ENCODE measurements at places on chromosomes 1 and 21.
A peak's percentile ranks its signal among the peaks of the same experiment; 100 is the strongest.

GRCh38 chr1:245419989-245420388 is 265.2 kb downstream of the KIF26B start:
- no peak for DNase-seq

DNA sequence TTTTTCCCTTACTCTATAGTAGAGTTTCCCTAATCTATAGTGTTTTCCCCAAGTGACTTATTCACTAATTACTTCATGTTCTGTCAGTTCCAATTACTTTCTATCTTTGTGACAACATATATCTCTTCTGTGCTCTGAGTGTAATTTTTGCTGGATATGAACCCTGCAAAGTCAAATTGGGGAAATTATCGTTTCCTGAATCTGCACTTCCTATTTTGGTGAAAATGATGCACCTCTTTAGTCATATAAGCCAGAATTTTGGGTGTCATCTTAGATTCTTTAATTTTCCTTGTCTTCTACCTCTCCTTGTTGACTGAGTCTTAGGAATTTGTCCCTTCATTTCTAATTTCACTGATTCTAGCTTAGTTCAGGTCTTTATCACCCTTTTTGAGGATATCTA is 33.4 kb upstream of the PRKACB start:
- DNase-seq: no peak

GRCh38 chr1:43774359-43774758 is 67.0 kb downstream of the ST3GAL3 start:
- peak; percentile 59 for DNase-seq

- DNase-seq: no peak
Observed at GRCh38 chr1:168285971-168286927, 5.6 kb downstream of the TBX19 start.

DNA sequence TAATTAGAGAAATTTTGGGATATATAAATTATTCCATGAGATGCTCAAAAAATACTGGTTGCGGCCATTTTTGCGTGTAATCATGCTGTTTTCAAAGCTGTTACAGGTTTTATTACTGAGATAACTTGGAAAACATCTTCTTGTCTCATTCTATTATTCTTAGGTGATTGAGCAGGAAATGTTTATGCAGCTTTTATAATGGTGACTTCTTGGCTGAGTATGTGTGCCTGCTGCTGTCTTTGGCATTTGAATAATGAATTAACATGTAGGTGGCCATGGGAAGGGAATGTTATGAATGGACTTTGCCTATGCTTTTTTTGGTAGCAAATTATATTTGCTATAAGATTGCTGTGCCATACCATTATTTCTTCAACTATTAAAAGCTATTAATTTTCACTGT is 52.5 kb downstream of the RASAL2 start:
- DNase-seq: no peak

DNA sequence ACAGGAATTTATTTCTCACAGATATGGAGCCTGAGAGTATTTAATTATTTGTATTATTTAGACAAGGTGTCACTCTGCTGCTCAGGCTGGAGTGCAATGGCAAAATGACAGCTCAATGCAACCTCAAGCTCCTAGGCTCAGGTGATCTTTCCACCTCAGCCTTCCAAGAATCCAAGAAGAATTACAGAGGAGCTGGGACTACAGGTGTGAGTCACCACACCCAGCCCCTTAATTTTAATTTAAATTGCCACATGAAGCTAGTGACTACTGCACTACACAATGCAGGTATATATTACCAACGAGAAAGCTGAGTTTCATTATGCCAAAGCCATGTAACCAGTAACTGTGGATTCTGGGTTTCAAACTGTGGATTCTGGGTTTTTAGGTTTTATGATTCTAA is 2.1 kb downstream of the KHDC4 start:
- DNase-seq: no peak

DNA sequence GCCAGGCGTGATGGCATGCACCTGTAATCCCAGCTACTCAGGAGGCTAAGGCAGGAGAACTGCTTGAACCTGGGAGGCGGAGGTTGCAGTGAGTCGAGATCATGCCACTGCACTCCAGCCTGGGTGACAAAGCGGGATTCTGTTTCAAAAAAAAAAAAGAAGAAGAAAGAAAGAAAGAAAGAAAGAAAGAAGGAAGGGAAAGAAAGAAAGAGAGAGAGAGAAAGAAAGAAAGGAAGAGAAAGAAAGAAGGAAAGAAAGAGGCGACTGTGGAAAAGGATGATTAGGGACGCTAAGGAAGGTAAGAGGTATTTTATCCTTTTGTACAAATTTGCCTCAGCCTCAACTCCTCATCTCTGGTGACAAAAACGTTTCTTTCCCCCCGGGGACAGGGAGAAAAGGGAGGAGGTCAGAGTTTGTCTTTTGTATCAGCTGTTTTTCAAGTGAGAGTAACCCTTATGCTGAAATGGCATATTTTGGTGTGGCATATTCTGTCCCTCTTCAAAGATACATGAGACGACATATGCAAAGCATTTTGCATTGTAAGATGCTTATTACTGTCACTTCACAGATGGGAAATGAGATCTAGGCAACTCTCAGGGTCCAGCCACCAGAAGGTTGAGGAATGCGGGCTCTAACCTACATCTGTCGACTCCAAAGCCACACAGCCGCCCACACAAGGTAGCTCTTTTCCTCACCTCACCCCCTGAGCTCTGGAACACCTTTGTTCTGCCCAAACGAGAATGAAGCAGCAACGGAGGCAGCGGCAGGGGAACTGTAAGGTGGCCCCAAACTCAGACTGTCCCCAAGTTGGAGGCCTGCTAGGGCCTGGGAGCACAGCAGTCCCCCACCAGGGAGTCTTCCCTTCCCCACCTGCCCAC is 38.0 kb downstream of the NUAK2 start:
- no peak for DNase-seq

DNA sequence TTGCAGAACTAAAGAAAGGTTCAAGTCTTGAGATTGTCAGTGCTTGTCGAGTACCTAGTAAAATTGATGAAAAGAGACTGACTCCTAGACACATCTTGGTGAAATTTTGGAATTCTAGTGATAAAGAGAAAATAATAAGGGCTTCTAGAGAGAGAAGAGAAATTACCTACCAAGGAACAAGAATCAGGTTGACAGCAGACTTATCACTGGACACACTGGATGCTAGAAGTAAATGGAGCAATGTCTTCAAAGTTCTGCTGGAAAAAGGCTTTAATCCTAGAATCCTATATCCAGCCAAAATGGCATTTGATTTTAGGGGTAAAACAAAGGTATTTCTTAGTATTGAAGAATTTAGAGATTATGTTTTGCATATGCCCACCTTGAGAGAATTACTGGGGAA is 16.3 kb downstream of the L1TD1 start:
- no peak for DNase-seq

GRCh38 chr1:201505503-201505890 is 1.4 kb downstream of the CSRP1 start:
- DNase-seq: peak; percentile 53

GRCh38 chr1:25445993-25446538 is 15.4 kb downstream of the MACO1 start:
- no peak for DNase-seq

- no peak for DNase-seq
Observed at GRCh38 chr1:75328691-75329090, 194.5 kb downstream of the LHX8 start.

GRCh38 chr1:223087291-223088255 is 55.5 kb downstream of the TLR5 start:
- DNase-seq: no peak

DNA sequence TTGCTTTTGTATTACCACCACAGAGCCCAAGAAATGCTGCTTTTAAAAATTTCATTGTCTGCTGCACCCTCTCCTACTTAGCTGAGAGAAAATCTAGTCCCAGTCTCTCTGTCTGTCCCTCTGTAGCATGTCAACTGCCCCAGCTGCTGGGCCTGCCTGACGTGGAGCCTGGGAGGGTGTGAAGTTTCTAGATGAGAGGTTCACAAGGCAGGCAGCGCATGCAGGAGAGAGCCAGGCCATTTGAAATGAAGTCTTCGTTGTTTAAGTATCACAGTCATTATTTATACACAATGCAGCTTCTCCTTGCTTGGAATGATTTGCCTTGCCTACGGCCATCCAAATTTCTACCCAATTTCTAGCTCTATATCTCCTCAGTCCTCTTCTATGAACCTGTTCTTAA is 306.8 kb upstream of the PLXNA2 start:
- no peak for DNase-seq

GRCh38 chr1:84672080-84672854 is 18.0 kb downstream of the SSX2IP start:
- DNase-seq: no peak

- no peak for DNase-seq
Observed at GRCh38 chr21:33300701-33301631, 23.8 kb upstream of the IFNAR1 start.

GRCh38 chr21:18151046-18151445 is 93.6 kb upstream of the CHODL start:
- no peak for DNase-seq

- no peak for DNase-seq
Observed at GRCh38 chr21:37623689-37624088, 257.1 kb downstream of the DYRK1A start.

GRCh38 chr21:43331962-43332828 is 94.7 kb downstream of the SIK1 start:
- DNase-seq: no peak

GRCh38 chr1:154593390-154593789 is 14.6 kb downstream of the ADAR start:
- no peak for DNase-seq

DNA sequence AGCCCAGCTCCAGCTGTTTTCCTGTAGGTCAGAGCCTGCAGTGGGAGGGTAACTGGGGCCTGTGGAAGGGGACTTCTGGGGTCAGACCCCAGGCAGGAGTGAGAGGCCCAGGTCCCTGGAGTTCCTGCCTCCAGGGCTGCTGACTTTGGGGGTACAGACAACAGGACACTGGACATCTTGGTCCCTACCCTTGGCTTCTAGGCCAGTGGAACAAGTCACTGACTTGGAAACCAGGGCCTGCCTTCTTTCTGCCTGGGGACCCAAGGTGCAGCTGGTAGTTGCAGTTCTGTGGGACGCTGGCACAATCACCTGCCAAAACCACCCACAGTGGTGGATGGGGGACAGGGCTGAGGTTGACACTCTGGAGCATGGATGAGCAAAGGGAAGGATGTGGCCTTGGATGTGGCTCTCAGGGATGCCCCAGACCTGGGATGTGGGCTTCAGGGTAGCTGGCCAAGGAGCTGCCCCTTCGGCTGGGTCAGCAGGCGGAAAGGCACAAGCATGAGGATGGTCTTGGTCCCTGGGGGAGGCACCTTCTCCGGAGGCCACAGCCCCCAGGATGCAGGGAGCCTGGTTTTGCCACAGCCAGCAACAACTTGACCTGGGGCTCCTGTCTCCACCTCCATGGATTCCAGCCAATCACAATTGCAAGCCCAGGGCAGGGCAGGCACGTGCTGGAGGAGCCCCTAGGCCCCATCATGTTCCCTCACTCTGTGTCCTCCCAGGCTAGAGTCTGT is 5.8 kb downstream of the JMJD4 start:
- DNase-seq: no peak

DNA sequence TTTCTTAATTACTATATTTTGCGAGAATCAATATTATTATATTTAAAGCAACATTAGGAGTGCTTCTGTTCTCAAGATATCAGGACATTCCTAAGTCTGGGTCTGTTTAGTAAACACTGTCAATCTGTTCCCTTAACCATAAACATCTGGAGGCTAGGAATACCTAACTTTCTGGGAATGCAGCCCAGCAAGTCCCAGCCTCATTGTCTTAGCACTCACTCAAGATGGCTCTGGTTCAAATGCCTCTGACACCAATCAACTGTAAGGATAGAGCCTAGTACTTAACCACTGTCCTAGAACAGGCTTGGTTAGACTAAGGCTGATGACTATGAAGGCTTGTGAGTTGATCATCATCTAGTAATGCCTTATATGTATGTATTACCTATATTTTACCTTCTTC is 61.5 kb downstream of the TNN start:
- DNase-seq: no peak

- no peak for DNase-seq
Observed at GRCh38 chr1:169387399-169387798, 19.4 kb downstream of the BLZF1 start.

- DNase-seq: no peak
Observed at GRCh38 chr1:154906621-154907081, 29.9 kb downstream of the PMVK start.

DNA sequence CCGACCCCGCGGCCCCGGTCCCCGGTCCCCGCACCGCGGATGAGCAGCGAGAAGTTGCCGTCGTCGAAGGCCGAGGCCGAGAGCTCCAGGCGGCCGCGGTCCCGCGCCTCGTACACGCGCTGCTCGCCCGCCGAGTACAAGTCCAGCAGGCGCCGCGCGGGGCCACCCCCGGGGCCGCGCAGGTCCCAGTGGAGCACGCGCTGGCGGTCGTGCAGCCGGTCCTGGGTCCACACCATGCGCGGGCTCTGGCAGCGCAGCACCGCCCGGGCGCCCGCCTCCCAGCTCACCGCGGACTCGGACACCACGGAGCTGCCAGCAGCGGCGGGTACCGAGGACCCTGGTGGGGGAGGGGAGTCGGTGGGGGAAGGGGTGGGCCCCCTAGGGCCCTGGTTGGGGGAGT is 2.9 kb downstream of the MXRA8 start:
- no peak for DNase-seq

All from HS-5 (cell line).